ENCODE measurements at places on chromosomes 7 and 10.

- DNase-seq: no peak
Measured at GRCh38 chr7:46450425-46450824, 529.4 kb upstream of the IGFBP3 start.

- no peak for DNase-seq
Measured at GRCh38 chr7:114943953-114944744, 22.3 kb downstream of the MDFIC start.

DNA sequence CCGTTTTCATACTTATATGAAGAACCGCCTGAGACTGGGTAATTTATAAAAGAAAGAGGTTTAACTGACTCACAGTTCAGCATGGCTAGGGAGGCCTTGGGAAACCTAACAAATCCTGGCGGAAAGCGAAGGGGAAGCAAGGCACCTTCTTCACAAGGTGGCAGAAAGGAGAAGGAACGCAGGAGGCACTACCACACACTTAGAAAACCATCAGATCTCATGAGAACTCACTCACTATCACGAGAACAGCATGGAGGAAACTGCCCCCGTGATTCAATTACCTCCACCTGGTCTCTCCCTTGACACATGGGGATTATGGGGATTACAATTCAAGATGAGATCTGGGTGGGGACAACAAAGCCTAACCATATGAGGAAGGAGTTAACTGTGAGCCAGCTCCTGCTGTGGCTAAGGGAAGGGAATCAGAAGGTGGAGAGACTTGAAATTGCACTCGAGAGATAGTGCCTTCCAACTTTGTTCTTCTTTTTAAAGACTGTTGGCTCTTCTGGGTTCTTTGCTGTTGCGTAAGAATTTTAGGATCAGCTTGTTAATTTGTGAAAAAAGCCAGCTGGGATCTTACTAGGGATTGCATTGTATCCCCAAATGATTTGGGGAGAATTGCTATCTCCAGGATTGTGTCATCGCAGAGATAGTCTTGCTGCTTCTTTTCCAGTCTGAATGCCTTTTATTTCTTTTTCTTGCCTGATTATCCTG lies 21.0 kb downstream of the OPTN start:
- no peak for DNase-seq

DNA sequence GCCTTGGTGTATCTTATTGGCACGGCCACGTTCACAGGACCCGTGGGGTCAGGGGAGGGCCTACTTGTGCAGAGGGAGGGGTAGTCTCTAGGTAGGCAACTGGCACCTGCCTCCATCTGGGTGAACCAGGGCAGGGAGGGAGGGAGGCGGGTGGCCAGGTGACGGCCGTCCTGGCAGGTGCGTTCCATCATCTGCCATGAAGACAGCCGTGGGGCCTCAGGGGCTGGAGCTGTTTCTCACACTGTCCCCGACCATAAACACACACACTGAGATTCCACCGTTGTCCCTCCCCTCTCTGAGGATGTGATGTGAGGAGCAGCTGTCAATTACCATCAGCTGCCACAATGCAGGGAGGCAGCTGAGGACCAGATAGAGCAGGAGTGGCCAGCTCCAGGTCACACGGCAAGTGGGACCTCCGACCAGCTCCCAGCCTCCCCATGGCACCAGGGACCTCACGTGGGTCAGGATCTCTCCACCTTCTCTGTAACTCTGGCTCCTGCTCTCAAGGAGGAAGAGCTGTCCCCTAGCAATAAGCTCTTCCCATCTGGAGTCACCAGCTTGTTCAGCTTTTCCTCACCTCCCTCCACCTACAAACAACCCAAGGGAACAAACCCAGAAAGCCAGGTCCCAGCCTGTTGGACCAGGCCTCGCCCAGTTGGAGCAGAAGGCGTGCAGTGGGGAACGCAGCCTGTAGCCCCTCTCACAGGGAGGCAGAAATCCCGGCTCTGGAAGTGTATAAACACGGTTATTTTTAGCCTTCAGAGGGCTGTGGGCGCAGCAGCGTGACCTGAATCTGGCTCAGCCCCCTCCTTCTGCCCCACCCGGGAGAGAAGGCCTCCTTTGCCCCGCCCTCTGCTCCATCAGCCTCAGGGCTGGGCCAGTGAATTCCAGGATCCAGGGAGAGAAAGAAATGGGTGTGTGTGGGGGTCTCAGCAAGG lies 33.1 kb downstream of the ZMIZ1 start:
- DNase-seq: peak; percentile 67

DNA sequence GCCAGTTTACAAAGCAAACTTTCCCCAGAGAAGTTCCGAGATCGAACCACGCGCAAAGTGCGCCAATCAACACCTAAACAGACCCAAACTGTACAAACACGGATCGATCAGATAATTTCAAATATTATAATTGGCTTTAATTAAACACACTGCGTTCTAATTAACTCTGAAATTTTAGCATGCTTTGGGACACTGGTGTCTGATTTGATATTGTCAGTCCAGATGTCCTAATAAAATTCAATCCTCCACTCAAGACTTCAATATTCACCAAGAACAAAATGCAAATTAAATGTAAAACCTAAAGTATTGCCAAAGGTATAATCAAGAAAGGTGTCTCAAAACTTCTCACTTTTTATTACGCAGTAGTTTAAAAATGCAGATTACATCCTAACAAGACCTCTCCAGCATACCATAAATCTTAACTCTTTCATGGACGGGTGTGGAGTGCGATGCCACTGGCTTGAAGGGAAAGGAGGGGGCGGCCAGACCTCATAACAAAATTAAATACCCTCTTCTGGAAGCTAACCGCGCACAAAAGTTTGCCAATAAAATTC lies 5.9 kb upstream of the EBF3 start:
- DNase-seq: no peak

DNA sequence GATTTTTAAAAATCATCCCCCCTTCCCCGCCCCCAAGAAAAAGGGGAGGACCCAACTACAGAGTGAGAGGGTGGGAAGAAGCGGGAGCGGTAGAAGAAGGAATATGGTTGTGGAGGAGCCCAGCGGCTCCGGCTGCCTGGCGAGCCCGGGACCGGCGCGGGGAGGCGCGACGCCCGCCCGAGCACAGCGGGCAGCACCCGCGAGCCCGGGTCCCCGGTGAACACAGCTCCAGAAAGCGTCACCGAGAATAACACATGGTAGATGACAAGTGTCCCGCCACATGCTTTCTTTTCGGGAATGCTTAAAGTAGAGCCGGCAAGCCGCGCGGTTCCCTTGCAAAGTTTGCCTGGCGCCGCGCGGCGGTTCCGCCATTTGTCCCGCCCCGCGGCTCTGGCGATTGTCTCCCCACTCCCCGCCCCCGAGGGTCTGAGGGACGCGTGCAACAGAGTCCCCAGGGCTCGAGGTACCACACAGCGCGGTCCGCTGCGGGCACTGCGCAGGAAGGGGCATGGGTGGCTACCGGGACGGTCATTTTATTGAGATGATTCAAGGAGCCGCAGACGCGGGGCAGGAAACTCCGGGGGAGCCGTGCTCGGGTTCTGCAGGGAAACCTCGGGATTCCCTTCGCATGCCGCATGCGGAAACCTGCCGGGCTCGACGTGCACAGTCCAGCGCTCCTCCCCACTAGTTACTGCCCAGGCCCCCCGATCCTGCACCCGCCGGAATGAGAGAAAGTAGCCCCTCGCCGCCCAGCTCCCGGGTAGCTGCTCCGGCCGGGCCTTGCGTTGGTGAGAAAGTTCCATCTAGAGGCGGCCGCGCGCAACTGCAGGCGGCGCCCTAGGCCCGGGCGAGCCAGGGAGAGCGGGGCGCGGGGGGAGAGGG lies 781 bp upstream of the GRM8 start:
- DNase-seq: peak; percentile 85

- peak; percentile 50 for DNase-seq
Measured at GRCh38 chr7:135562720-135563119, 5.0 kb downstream of the NUP205 start.

DNA sequence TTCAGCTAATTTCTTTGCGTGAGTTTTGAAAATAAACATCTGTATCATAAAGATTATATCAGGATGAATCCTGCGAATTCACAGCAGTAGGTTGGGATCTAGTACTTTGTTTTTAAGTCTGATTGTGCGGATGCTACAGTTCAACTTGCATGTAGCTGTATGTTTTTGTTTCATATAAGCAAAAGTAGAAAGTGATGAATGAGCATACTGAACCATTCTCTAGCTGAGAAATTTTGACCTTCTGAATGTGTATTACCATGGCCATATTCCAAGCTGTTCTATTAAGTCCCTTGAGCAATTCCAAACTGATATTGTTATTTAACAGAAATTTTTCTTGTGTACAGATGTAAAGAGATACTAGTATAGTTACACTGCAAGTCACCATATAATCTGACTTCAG lies 358.8 kb upstream of the MEOX2 start:
- no peak for DNase-seq

DNA sequence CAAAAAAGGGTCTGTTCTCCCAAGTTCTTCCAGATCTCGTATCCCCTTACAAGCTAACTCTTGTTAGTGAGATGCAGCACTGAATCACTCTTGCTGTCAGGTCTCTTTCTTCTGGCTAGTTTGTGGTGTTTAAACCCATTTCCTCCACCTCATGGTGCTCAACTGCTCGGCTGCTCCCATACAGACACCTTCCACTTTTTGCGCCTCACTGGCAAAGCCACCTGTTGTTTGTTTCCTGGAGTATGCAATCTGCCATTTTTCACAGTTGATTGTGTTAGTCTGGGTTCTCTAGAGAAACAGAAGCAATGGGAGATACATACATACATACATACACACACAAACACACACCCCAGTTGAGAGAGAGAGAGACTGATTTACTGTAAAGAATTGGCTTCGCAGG lies 124.4 kb upstream of the SP8 start:
- DNase-seq: no peak

DNA sequence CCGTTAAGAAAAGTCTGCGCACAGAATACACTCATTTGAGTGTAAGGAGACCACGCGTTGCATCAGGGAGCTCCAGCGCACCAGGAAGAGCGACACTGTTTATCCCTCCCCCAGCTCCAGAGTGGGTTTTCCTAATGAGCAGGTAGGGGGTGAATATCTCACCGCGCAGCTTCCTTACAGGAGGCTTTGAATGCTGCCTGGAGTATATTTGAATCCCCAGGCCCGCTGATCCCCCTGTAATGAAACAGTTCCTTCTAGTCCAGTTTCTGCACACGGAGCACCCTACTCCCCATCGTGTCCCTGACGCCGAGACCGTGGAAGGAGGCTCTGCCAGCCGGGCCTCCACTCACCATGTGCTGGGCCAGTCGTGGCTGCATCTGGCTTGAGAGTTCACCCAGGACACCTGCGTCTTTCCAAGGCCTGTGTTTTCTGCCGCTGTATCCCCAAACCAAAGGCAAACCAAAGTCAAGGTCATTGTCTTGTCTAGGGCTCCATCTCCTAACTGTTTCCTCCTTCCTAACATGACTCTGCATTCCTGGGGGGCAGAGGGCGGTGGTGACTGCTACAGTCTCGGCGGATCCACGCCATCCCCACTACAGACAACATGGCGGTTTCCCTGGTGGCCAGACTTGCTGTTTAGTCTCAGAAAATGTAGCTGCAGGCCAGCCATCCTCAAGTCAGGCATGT lies 167.8 kb downstream of the USP6NL start:
- no peak for DNase-seq

- peak; percentile 57 for DNase-seq
Measured at GRCh38 chr10:12482587-12482986, 133.2 kb downstream of the CAMK1D start.

DNA sequence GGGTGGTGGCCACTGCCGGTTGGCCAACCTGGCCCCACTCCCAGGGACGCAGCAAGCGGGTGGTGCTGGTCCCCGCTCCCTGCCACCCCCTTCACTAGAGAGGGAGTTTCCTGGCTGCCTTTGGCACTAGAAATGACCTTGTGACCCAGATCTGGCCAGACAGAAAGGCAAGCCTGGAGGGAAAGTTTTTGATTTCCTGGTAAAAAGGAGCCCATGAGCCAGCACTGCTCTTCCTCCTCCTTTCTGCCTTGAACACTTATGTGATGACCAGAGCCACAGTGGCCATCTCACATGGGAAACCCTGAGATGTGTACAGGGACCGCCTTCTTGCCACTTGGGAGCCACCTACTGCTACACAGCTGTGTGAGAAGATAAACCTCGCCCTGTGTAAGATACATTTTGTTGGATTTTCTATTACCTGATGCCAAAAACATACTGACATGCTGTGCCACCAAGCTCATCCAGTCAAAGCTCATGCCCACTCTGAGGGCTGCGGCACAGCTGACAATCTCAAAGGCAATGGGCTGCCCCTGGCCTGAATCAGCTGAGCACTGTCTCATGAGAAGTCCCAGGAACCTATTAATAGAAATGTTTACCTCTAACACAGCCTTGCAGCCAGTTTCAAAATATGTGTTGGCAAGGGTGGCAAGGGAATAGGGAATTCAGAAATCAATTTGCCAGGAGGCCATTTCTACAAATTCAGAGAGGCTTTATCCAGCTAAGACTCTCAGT lies 94.0 kb downstream of the CYTH3 start:
- no peak for DNase-seq

Data from iPS-NIHi11 (cell line).